CMK (cell line): ENCODE measurements at places on chromosomes 3 and 15.

DNA sequence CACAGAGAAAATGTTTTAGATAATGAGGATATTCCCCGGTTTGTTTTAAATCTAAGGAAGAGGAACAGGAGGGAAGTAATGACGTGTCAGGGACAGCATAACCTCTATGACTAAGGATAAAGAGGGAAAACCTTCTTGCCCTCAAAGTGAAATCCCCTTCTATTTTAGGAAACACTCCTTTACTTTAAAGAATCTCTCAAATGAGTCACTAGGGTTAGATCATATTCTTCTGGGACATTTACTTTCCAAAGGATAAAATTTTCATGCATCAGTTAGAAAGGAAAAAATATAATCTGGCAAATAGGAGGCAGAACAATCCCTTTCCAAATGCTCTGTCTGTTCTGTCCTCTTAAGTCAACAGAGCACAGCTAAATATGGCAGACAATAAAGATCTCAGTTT lies 43.2 kb upstream of the UBE2E2 start:
- no peak for DNase-seq

GRCh38 chr3:177483182-177483967 lies 286.1 kb upstream of the TBL1XR1 start:
- DNase-seq = peak; percentile 70

- no peak for DNase-seq
Observed at GRCh38 chr3:127441764-127442163, 148.8 kb downstream of the TPRA1 start.

DNA sequence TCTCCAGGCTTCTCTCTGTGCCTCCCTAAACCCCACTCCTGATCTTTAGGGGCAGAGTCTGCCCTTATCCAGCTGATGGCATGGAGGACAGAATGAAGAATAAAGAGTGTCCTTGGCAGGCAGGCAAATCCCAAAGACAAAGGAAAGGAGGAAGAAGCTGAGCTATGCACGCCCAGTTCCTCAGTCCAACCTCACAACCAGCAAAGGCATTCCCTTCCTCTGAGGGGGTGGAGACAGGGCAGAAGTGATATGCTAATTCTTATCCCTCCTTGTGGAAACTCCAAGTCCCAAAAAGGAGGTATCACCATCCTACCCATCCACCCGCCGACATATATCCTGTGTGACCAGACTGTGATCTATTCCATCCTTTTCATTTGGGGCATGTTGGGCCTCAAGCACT lies 10.5 kb upstream of the CCDC54 start:
- no peak for DNase-seq

DNA sequence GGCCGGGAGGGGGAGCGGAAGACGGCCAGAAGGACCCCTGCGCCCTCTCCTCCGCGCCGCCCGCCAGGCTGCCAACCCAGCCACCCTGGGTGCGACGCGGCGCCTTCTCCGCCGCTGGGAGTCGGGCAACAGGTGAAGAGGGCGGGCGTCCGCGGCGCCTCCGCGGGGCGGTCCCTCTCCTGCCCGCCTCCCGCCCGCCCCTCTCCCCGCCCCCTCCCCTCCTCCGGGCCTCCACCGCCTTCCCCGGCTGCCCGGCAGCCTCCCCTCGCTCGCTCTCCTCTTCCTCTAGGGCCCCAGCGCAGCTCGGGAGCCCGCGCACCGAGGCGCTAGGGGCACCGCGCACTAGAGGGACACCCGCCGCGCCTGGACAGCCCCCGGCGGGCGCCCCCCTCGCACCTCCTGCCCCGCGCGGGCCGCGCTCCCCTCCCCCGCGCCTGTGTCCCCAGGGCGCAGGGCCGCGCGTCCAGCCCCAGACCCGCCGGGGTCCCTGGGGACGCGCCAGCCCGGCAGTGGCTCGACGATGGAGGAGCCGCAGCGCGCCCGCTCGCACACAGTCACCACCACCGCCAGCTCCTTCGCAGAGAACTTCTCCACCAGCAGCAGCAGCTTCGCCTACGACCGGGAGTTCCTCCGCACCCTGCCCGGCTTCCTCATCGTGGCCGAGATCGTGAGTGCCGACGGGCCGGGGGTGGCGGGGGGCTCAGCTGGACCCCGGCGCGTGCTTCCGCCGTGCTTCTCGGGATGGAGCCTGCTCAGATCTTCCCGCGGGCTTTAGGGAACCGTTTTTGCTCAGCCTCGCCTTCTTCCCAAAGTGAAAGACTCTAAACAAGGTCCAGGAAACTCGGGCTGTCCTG lies at the start of gene CMTM8:
Gene CMTM8, plus strand, starts transcription at position 228 of the 854 bp plus-strand sequence. Its CDS starts 293 bp downstream, at position 521.
- DNase-seq = no peak

- DNase-seq = no peak
Observed at GRCh38 chr3:107132674-107133073, 244.6 kb upstream of the CCDC54 start.

- no peak for DNase-seq
Observed at GRCh38 chr15:99546441-99547100, 19.2 kb upstream of the MEF2A start.

GRCh38 chr15:70382009-70382749 lies 284.5 kb upstream of the TLE3 start:
- no peak for DNase-seq

GRCh38 chr3:182895513-182896112 lies 84.7 kb downstream of the DCUN1D1 start:
- DNase-seq = no peak

- DNase-seq = no peak
Observed at GRCh38 chr3:186644683-186645082, 4.5 kb downstream of the FETUB start.

DNA sequence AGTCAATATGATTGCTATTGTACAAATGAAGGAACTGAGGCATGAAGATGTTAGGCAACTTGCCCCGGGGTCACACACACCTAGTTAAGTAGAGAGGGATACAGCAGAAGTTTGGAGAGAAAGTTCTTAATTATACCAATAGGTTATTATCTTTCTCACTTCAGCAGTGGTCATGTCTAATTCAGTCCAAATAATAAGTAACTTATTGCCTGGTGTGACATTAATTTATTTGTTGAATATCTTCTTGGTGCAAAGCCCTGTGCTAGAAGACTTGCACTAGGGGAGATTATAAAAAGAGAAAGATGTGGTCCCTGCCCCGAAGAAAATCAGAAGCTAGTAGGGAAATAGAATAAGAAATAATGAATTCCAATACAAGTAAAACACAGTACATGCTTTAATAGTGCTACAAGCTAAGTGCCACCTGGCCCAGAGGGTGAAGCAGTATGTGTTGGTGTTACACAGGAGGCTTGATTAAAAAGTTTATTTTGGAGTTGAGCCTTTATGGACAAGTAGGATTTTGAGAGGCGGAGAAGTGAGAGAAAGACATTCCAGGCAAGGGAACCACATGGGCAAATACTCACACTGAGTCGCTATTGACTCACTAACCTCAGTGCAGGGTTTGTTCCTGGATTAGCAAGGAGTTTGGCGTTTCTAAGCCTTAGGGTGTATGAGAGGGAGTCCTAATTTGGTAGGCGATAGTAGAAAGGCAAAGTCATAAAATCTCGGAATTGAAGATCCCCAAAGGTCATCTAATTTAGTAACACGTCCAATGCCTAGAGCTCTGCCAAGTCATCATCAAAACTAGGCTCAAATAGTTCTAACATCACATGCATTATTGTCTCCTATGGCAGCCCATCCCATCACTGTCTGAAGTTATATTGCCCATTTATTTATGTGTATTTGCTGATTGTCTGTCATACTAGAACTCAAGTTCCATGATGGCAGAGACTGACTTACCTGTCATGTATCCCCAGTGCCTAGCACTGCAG lies 19.2 kb upstream of the GSK3B start:
- DNase-seq = no peak

DNA sequence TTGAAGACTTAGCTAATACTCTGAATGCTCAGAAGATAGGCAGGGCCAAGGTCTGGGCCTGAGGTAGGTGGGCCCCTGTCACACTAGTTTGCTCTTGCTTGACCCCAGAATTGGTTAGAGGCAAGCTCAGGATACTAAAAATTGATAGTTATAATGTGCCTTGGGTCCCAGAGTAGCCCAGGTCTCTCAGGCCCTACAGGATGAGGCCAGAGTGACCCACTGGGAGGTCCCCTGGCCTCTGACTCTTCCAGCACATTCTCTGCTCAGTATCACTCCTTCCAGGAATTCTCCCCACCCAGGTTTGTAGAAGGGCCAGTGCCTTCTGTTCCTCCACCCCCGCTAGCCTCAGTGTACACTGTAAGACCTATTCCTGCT lies 667 bp upstream of the KLHDC8B start:
- no peak for DNase-seq

DNA sequence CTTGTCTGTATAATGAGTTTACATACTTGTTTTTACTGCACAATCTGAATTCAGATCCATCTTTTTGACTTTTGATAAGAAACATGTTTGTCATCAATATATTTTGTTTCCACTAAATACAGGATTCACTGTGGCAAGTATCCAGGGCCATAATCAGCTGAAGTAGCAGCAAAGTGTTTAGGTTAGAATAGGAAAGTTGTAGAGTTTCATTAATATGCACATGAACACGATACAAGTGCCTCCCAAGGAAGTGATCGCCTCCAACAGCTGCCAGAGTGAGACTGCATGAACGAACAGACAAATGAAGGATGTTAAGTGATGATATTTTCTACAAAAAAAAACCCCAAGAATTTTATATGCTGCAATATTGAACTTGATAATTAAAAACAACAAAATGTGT lies 204.3 kb downstream of the TBL1XR1 start:
- DNase-seq = no peak

GRCh38 chr3:17166369-17166768 lies 281.6 kb downstream of the PLCL2 start:
- no peak for DNase-seq

- DNase-seq = no peak
Observed at GRCh38 chr3:13479332-13479581, 849 bp upstream of the HDAC11 start.

GRCh38 chr3:108090049-108090700 lies 656 bp downstream of the CD47 start:
- no peak for DNase-seq

GRCh38 chr15:90221246-90221900 lies 12.4 kb downstream of the CIB1 start:
- DNase-seq = peak; percentile 37

- no peak for DNase-seq
Observed at GRCh38 chr3:71618538-71618937, 35.0 kb upstream of the FOXP1 start.

GRCh38 chr15:34927726-34928125 lies 41.8 kb downstream of the AQR start:
- no peak for DNase-seq

GRCh38 chr3:103067963-103068362 lies 633.1 kb downstream of the ZPLD1 start:
- DNase-seq = no peak

GRCh38 chr3:5022187-5022965 lies 43.1 kb downstream of the BHLHE40 start:
- DNase-seq = no peak

DNA sequence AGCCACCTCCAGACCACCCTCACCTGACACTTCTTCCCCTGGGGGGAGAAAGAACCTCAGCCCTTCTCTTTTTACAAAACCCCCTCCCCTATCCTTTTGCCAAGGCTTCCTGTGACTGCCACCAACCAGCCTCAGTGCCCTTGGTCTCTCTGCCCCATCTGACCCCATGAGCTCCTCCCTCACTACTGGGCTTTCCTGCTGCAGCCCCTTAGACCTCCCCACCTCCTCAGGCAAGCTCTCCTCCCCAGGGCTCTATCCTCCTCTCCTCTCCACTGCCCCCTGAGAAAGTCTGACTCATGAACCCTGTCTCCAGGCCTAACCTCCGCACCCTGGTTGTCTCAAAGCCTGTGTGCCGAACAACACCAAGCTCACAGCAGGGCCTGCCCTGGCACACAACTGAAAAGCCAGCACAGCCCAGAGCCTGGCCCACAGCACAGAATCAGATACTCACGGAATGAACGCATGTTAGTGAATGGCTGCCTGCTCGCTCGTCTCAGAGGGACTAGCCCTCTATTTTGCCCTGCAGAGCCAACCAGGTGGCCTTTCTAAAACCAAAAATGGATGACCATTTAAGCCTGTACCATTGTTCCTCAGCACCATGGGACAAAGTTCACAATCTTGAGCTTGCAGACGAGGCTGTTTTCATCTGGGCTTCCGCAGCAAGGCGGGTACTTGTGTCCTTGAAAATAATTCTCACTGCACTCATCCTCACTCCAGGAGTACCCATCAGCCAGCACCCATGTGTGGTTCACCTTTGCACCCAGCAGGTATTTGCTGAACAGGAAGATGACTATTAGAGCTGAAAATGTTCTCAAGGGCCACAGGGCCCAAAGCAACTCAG lies 1.7 kb downstream of the CHDH start:
- DNase-seq = no peak

DNA sequence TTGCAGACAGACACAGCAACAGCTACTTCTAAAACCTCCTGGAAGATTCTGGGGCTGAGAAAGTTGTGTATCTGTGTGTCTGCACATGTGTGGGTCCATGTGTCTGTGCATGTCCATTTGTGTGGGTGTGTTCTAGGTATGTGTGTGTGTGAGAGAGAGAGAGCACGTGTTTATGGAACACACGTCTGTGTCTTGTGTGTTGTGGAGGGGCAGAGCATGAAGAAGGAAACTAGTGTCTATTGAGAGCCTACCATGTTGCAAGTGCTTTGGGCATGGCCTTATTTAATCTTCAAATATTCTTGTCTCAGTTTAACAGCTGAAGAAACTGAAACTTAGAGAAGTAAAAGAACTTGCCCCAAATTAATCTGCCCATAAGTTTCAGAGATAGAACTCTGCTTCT lies 327.5 kb downstream of the UACA start:
- DNase-seq = no peak

- DNase-seq = no peak
Observed at GRCh38 chr3:53071882-53072431, 26.1 kb upstream of the SFMBT1 start.

- no peak for DNase-seq
Observed at GRCh38 chr3:45055411-45056143, 29.5 kb downstream of the CLEC3B start.

- no peak for DNase-seq
Observed at GRCh38 chr3:5122741-5123706, 932 bp downstream of the ARL8B start.

- DNase-seq = no peak
Observed at GRCh38 chr3:105584003-105584790, 217.5 kb downstream of the ALCAM start.
